Type B pancreatic cell (in vitro differentiated cells): ENCODE measurements at places on chromosomes 3 and 15.

GRCh38 chr3:100149713-100150415 lies 35.6 kb upstream of the FILIP1L start:
- no peak for DNase-seq

DNA sequence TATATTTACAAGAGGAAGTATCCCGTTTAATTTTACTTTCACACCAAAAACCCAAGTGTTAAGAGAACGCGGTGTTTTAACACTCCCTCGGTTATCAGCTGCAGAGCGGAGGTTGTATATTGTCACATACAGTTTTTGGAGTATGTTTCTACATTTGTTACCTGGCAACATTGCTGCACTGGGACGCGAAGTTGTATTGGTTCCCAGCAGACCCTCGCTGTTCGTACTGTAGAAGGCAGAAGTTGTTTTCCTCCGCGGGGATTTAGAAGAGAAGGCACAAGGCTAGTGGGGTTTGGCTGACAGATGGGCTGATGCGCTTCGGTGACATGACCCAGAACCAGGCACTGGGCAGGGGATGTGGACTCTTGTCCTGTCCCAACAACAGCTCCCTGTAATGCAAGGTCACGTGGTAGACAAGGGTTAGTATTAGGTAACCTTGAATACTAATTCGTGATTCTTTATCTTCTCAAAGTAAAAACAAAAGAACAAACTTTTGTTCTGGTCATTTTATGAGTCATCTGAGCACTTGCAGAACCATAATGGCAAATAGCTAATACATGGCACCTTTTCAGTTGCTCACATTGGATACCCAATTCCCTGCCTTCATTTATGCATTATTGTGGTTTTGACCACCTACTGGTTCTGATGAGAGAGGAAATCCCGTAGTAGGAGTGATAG lies 230.4 kb upstream of the BHLHE40 start:
- no peak for DNase-seq

DNA sequence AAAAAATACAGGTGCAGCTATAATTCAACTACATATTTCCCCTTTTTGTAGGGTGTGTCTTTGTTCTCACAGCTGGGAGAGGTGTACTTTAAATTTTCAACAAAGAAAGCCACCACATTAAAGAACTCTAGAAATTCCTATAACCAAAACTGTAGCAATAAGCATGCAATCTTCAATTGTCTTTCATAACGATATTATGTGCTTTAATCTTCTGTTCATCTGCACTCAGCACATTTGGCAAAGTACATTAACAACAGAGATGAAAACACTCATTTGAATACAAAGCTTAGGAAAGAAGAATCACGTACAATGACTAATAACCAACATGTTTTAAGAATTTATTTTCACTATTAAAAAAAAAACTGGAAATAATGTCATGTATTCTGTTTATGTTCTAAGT lies 1025.8 kb downstream of the ROBO1 start:
- no peak for DNase-seq

- no peak for DNase-seq
Observed at GRCh38 chr3:112794622-112795172, 52.0 kb downstream of the CD200R1L start.

- no peak for DNase-seq
Observed at GRCh38 chr15:48202068-48202467, 4.0 kb upstream of the SLC12A1 start.

DNA sequence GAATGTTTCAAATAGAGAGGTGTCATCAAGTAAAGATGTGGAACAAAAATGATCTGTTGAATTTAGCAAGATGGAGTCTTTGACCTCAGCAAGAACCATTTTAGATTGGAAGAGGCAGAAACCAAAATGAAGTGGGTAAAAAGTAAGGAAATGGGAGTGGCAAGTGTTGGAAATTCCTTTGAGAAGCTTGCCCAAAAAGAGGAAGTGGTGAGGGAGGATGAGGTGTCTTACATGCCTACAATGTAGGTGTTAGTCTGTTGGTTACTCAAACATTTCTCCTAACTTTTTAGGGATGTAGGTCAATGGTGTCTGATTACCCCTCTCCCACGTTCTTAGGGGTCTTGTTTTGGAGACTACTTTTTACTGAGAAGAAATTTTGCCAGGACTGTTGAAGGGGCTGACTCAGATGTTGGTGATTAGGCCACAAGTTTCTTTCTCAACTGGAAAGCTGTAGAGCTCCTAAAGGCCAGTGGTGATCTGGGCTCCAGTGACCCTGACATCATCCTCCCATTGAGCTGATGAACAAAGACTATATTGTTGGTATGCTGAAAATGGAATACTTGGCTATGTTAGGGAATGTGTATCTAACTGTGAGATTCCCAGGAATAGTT lies 5.1 kb downstream of the PPP2R3A start:
- no peak for DNase-seq

DNA sequence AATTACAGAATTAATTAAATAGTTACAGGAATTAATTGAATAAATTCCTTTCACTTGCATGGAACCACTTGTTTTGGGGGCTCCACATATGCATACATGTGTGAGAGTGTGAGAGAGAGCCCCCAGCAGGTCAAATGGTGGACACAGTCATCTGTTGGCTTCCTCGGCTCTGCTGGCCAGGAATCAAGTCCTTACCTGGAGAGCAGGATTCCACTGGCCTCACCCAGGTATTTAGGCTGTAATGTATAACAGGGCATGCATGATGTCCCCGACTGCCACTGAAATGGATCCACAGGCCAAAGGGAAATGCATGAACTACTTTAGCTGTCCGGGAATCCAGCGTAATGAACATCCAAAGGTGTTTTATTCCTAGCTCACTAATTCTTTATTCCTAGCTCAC lies 139.7 kb upstream of the SMAD3 start:
- no peak for DNase-seq

GRCh38 chr15:31311735-31312619 lies 14.7 kb upstream of the KLF13 start:
- DNase-seq, result no peak

DNA sequence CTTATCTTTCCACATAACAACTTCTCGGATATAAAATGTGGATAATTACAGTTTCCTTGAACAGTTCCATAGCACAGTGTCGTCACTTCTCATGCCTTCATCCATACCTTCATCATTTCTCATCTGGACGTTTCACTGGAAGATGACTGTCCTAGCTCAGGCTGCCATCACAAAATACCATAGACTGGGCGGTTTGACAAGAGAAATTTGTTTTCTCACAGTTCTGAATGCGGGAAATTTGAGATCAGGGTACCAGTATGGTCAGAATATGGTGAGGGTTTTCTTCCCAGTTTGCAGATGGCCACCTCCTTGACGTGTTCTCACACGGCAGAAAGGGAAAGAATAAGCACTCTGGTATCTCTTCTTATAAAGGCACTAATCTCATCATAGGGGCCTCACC lies 42.8 kb downstream of the TMEM108 start:
- DNase-seq, result no peak

GRCh38 chr15:50227076-50227475 lies 38.5 kb downstream of the HDC start:
- DNase-seq, result no peak
